ENCODE measurements at places on chromosomes 7 and 10. TPM values are rescaled to one million over a fixed set of nuclear protein-coding genes. Genes with fewer than 3 reads are reported as not detected.

ASZ1 gene
- not detected for total RNA-seq

GRCh38 chr10:85607043-85607695 is 759.4 kb downstream of the GRID1 start:
- DNase-seq: no peak

DNA sequence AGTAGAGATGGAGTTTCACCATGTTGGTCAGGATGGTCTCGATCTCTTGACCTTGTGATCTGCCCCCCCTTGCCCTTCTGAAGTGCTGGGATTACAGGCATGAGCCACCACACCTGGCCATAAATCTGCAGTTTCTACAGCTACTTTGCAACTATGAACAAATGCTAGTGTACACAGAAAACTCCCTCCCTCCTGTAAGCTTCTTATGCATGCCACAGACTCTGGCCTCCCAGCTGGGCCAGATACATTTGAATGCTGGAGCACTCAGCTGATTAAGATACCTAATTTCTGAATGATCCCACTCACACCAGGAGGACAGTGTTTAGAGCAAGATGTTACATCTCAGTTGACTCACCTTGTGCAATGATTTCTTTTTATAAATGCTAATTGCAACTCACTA is 486.2 kb downstream of the KCNMA1 start:
- DNase-seq: no peak

GRCh38 chr7:66682350-66683093 is 53.8 kb downstream of the KCTD7 start:
- peak; percentile 84 for DNase-seq

- DNase-seq: no peak
Measured at GRCh38 chr7:80089366-80089765, 45.3 kb upstream of the GNAI1 start.

DNA sequence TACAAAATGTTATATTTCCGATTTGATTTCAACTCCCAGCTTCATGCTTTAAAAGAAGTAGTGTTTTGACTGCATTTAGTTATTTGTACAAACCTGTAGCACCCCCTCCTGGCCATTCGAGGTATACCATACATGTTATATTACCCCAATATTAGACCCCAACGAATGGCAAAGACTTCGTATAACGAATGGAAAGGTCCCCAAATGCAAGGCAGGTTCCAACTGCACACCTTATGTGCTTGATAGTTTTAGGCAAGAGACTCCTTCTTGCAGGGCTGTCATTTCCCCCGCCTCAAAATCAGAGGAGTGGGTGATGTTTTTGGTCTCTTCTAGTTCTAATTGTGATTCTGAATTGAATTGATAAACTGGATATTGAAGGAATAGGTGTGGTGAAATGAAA is 101.1 kb upstream of the TARP start:
- DNase-seq: peak; percentile 88

DNA sequence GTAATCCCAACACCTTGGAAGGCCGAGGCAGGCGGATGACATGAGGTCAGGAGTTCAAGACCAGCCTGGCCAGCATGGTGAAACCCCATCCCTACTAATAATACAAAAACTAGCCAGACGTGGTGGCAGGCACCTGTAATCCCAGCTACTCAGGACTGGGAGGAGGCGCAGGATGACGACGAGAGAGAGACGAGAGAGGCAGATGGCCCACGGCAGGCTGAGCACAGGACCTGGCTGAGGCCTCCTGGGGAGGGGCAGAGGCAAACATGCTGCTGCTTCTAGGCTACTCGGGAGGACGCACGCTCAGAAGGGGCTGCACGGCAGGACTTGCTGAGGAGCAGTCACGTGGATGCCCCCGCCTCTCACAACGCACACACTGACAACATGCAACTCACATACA is 22.4 kb downstream of the DIP2C start:
- DNase-seq: no peak
